ENCODE measurements at places on chromosomes 7 and 10.
A peak's percentile ranks its signal among the peaks of the same experiment; 100 is the strongest.

DNA sequence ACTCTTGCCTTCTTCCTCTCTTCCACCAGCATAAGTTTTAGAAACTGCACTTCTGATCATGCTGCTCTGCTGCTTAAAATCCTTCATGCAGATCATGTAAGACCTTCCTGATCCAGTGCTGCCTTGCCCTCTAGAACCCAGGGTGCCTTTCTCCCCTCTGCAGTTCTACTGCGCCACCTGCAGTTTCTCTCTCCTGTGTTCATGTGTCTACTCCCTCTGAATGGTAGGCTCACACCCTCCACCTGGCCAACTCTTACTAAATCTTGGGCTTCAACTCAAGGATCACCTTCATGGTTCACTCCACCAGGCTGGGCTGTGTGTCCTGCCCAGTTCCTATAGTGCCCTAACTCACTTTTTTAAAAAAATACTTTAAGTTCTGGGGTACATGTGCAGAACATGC is 174.6 kb upstream of the ITGB1 start:
- no peak for DNase-seq

DNA sequence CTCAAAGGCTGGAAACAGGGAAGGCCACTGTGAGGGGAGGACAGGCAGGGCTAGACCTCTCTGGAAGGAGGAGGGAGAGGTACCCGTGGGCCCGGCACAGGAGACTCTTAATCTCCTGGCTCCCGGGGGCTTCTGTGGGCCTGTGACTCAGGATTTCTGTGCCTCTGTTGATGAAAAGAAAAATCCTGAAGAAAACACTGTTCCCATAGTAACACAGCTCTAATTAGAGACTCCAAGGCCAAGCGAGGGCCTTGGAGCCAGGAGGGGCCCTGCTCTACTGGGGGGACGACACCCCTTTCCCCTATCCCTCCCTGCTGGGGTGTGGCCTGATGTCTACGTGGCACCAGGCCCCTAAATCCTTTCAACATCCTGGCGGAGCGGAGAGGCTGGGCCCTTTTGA is 174.1 kb upstream of the TNRC18 start:
- DNase-seq: no peak

- DNase-seq: no peak
Observed at GRCh38 chr7:40802497-40802896, 667.7 kb downstream of the SUGCT start.

DNA sequence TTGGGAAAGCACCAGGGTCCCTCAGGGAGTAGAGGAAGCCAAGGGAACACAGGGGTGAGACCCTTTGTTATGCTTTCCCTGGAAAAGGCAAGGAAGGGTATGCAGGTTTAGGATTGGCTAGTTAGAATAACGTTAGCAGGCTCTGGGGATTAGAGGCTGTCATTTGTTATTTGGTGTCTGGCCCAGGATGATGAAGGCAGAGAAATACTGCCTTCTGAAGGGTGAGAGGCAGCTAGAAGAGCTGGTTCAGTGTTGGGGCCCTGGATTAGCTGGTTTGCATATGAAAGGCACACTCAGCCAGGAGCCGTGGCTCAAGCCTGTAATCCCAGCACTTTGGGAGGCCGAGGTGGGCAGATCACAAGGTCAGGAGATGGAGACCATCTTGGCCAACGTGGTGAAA is 3.0 kb upstream of the PILRA start:
- DNase-seq: no peak

- DNase-seq: no peak
Observed at GRCh38 chr7:99133766-99134564, 9.9 kb downstream of the SMURF1 start.

DNA sequence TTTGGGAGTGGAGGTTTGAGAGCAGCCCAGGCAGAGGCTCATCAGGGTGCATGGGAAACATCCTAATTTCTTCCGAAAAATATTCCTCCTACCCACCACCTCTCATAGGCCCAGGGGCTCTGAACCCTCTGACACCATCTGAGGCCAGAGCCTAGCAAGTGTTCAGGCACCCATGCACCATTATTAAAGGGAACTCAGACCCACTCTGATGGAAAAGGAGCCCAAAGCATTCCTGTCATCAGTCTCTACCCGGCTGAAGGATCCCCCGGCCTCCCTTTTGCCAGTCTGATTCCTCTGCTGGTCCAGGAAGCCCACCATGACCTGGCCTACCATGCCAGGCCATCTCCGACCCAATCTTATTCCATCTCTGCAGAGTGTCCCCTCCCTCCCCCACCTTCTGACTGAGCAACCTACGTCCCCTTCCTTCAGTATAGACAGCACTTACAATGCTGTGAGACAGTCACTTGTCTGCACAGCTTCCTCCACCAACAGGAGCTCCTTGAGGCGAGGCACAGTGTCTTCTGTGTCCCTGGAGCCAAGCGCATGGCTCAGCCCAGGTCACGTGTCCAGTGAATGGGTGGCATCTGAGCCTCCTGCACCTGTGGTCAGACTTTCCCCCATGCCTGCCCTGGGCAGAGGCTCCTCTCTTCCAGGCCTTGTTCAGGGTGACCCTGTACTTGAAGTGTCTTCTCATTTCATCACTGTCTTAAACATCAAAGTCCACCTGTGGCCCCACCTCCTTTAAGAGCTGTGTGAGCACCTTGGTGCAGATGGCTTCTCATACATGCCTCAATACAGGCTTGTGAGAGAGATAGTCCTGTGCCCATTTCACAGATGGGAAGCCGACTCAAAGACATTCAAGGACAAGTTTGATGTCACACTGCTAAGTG is 889 bp upstream of the GPR15LG start:
- no peak for DNase-seq

- DNase-seq: no peak
Observed at GRCh38 chr10:4595719-4596319, 230.2 kb upstream of the AKR1E2 start.

GRCh38 chr7:18530224-18531179 is 35.0 kb downstream of the HDAC9 start:
- DNase-seq: no peak

DNA sequence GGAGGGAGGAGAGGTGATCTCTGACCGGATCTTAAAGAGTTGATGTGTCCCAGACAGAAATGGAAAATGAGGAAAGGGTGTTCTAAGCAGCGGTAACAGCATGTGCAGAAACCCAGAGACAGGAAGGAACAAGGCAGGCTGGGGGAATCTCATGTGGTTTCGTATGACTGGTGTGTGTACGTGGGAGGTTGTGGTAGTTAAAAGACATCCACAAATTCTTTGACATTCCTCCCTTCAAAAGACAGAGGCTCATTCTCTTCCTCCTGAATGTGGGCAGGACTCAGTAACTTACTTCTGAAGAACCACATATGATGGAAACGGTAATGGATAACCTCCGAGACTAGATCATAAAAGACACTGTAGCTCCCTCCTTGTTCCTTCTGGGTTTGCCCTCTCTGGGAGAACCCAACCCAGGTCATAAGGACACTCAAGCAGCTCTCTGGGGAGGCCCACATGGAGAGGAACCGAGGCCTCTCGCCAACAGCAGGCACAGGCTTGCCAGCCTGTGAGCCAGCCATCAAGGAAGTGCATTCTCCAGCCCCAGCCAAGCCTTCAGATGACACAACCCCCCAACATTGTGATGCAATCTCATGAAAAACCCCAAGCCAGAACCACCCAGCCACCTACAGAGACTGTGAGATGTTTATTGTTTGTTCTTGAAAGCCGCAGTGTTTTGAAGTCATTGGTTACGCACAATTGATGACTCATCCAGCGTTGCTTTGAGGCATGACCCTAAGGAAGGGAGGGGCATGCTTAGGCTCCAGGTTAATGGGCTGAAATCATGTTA is 116.0 kb downstream of the SLIT1 start:
- DNase-seq: no peak

GRCh38 chr7:11584406-11585031 is 247.5 kb downstream of the THSD7A start:
- no peak for DNase-seq

- peak; percentile 7 for DNase-seq
Observed at GRCh38 chr7:114519240-114519639, 104.6 kb downstream of the FOXP2 start.

DNA sequence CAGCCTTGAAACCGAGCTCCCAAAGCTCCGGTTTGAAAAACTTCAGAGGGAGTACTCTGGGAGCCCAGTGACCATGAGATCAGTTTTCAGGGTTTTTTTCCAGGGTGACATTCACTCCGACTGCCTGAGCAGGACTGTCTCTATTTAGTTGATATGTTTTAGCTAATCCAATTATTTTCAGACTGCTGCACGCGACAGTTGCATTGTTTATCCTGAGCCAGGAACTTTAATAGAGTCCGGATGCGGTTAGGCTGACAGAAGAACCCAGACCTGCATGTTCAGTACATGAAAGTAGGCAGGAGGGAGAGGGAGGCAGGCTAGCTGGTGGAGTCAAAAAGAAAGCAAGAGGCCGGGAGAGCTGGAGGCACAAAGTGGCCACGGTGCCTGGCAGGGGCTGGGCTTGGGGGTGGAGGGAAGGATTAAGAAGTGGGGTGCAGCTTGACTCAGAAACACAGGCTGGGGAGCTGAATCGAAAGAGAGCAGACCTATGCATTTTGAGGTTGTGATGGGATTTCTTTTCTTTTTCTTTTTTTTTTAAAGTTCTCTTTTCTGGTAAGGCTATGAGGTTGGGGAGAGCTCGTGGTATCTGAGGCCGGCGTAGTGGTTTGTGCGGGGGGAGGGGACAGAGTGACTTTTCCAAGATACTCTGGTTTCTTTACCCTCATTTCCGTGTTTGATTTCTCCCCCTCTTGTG is 5.7 kb downstream of the GATA3 start:
- no peak for DNase-seq

GRCh38 chr10:24701447-24701846 is 22.2 kb downstream of the ARHGAP21 start:
- DNase-seq: no peak

DNA sequence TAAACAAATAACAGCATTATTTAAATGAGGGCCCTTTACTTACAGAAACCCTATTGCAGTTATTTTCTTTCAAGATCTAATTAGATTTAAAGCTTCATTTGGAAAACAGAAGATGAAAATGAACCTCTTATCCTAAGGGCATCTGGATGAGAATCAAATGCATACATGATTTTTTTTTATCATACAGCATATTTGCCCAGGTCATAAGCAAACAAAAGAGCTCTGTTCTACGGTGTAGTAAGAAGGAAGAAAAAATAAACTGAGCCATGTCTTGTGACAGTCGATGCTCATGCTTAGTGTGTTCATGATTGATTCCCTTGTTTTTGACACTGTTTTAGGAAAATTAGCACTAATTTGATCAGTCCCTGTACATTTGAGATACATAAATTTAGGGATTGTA is 202.6 kb upstream of the RNF32 start:
- no peak for DNase-seq

- no peak for DNase-seq
Observed at GRCh38 chr7:1749351-1749863, 79.3 kb downstream of the ELFN1 start.

GRCh38 chr7:129875745-129876411 is 76.9 kb downstream of the UBE2H start:
- DNase-seq: no peak

- peak; percentile 77 for DNase-seq
Observed at GRCh38 chr7:77696643-77697534, 630 bp downstream of the RSBN1L start.

- DNase-seq: no peak
Observed at GRCh38 chr10:128566361-128566968, 440.2 kb upstream of the MKI67 start.

DNA sequence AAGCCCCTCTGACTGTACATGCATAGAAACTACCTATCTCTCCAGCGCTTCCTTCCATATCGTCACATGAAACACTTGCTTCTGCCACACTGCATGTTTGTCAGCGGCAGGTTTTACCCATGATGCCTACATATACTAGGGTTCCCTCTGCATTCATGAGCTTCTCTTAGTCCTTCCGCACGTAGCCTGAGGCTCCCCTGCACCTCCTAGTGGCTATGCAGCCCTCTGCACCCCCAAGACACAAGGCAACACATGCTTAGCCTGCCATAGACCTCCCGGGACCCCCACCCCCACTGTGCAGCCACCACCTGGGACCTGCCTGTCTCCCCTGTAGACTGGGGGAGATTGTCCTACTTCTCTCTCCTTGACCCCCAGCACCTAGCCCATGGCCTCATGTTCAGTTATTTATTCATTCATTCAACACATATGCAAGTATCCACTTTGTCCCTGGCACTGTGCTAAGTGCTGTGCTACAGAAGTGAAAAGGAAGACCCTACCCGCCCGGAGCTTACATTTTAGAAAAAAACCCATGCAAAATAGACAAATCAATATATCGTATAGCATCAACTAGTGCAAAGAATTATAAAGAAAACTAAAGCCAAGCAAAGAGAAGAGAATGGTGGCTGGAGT is 23.5 kb downstream of the TMEM273 start:
- peak; percentile 25 for DNase-seq

Data from pons (tissue), 1 donor.